ENCODE measurements at places on chromosomes 1 and 21.

- DNase-seq: no peak
Observed at GRCh38 chr1:190476806-190477205, 858 bp downstream of the BRINP3 start.

- DNase-seq: no peak
Observed at GRCh38 chr1:150928286-150928685, 2.1 kb downstream of the SETDB1 start.

DNA sequence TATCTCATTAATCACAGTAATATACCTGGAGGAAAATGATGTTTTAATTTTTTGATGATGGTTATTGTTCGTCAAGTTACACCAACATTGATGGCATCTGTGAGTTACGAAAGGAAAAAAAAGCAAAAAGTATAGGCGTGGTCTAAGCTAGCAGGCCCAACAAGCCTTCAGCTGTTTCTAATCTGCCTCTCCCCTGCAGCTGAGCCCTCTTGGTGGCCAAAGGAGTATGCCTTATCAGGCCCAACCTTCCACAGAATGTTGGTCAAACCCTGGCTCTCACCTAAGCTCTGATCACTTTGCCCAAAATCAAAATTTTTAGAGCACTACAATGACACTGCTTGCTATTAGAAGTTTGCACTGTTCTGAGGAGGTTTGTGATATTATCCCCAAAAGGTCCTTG lies 4.9 kb downstream of the C1orf105 start:
- DNase-seq: no peak

GRCh38 chr1:100400404-100400803 lies 48.1 kb downstream of the CDC14A start:
- DNase-seq: no peak

DNA sequence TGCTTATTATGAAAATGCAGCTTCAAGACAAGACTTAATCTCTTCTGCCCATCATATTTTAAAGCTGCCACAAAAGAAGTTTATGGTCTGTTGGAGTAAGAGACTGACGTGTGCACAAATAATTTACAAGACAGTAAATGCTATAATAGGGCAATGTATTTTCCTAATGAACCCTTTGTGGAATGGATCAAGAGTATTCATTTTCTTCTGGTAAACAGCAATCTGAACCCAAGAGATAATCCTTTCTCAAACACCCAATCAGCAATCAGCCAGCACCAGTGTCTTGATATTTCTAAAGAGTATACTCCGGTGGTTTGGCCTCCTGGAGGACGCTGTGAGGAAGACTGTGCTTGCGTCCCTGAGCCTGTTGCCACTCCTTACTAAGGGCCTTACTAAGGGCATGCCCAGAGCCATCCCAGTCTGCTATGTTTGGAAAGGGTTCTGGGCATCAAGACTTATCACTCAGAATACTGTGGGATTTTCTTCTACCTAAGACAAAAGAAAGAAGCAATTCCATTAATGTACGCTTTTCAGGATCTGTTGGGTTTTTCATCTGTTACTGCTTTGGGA lies 48.8 kb upstream of the LRRC8D start:
- DNase-seq: no peak

GRCh38 chr1:179637211-179637860 lies 45.7 kb downstream of the TDRD5 start:
- no peak for DNase-seq

DNA sequence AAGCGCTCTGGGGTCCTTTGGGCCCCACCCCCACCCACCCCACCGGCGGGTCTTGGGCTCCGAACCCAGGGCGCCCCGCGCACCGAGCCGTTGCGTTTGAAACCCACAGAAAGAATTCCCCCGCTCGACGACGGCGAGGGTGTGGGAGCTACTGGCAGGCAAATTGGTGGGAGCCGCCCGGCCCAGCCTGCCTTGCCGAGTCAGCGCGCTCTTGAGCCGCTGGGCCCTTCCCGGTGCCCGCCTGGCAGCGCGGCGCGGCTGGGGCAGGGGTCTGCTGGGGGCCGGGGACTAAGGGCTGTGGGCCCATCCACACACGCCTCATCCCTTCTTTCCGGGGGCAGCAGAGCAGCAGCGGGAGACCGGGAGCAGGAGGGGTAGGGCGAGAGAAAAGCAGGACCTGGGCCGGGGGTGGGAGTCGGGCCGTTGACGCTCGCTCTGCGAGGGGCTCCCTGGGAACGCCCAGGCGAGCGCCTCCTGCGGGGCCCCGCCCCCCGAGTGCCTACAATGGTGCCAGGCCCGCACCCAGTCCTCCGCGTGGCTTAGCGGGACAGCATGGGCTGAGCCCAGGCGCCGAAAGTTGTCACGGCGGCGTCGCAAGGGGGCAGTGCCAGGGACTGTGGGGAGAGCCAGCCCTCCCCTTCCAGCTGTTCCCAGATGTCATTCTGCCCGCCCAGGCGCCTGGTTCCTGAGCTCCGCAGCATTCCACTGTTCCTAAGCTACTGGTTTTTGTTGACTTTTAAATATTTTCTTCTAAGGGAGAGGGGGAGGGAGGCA lies at the start of gene C1orf94:
Gene C1orf94 (plus strand): TSS at position 78 of the 774 bp plus-strand sequence. CDS start 883 bp downstream, outside the sequence.
- DNase-seq: no peak

DNA sequence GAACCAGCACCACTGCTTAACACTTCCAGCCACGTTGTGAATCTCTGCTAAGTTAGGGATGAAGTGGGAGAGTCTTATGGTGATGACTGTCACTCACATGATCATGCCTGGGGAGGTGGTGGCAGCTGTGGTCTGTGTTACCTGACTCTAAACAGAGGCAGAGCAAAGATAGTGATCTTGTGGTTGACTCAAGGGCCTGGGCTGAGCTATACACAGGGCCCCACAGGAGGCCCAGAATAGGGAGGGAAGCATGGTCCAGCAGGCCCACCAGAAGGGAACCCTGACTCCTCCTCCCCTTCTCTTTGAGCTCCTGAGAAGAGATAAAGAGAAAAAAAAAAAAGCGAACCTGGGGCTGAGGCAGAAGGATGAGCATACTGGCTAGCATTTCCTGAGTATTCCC lies 55.0 kb downstream of the PLXNA2 start:
- no peak for DNase-seq

GRCh38 chr21:33817663-33818451 lies 97.7 kb downstream of the ATP5PO start:
- DNase-seq: no peak

GRCh38 chr1:172761581-172762486 lies 102.9 kb downstream of the FASLG start:
- no peak for DNase-seq

DNA sequence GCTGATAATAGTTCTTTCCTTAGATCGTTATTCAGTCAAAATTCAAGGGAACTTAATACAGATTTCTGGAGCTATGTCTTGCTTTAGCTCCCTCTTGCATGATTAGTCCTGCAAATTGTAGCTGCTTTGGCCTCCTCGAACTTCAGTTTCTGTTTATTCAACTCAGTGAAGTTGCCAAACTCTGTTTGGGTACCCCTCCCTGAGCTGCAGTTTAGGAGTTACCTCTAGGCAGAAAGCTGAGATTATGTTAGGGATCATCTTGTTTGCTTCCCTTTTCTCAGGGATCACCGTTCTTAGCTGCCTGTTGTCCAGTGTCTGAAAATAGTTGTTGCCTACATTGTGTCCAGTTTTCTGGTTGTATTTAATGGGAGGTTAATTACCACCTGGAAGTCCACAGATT lies 43.5 kb downstream of the SNX27 start:
- no peak for DNase-seq

GRCh38 chr1:151832318-151832980 lies 847 bp upstream of the RORC start:
- peak; percentile 93 for DNase-seq

GRCh38 chr1:210587566-210587965 lies 258.9 kb downstream of the HHAT start:
- peak; percentile 33 for DNase-seq

GRCh38 chr1:156385534-156386031 lies 16.6 kb downstream of the RHBG start:
- DNase-seq: peak; percentile 30

GRCh38 chr1:74180490-74180889 lies 17.5 kb downstream of the LRRIQ3 start:
- no peak for DNase-seq

- DNase-seq: no peak
Observed at GRCh38 chr1:84376000-84376910, 22.0 kb upstream of the DNASE2B start.

DNA sequence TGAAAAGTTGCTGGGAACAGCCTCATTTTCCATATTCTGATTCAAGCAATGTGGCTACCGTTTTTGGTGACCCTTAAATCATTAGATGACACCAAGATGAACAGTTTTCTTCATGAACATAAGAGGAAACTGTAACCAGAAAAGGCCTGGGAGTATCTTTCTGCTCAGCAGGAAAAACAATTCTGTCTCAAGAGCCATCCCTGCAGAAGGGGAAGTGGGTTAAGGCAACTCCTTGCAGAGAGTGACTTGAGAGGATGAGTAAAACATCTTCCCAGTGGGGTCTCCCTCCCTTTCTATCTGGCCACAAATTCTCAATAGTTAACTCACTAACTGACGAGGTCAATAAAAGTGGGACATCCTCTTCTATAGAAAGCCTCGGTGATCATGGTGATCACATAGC lies 187.6 kb upstream of the NRIP1 start:
- no peak for DNase-seq

GRCh38 chr1:31505911-31506497 lies 70.3 kb upstream of the TINAGL1 start:
- DNase-seq: peak; percentile 46

- peak; percentile 37 for DNase-seq
Observed at GRCh38 chr1:160117709-160118183, 2.2 kb downstream of the ATP1A2 start.
